ENCODE measurements at places on chromosomes 16 and 17.

- DNase-seq, result no peak
Measured at GRCh38 chr17:80393241-80393890, 21.6 kb upstream of the ENDOV start.

DNA sequence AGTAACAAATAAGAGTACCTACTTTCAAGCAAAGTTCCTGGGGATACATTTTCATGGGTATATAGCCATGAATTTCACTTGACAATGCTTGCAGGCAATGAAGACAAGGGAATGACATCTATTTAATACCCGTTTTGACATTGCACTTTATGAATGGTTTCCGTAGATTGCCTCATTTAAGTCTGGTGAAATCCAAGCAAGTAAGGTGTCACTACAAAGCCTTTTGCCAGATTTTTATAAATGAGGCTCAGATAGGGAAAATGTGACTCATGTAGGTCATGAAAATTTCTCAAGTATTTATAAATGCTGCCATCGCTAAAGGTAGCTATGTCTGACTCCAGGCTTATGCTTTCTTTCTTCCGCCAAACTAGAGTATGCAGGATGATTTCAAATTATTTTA lies 644.3 kb downstream of the CDH8 start:
- DNase-seq, result no peak

GRCh38 chr17:47862621-47863440 lies 11.9 kb upstream of the SP6 start:
- no peak for DNase-seq

- no peak for DNase-seq
Measured at GRCh38 chr16:10196999-10197398, 14.8 kb upstream of the GRIN2A start.

DNA sequence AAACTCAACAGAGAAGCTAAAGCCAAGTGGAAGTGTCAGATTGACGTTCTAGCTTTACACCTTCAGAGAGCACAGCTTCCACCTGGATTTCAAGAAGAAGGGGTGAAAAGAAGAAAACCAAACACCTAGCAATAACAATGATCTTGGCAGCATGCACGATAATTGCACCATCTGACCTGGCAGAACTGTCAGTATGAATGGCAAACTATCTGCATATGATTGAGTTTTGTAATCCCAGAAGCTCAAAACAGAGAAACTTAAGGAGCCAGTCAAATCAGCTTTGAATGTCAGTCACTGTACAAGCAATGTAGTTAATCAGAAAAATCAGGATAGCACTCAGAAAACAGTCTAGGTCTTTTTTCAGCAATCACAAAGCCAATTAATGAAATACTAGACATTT lies 427.1 kb downstream of the ZFHX3 start:
- DNase-seq, result no peak

GRCh38 chr16:50011707-50012106 lies 13.3 kb upstream of the CNEP1R1 start:
- DNase-seq, result no peak

- no peak for DNase-seq
Measured at GRCh38 chr16:75710344-75710743, 9.1 kb upstream of the DUXB start.

DNA sequence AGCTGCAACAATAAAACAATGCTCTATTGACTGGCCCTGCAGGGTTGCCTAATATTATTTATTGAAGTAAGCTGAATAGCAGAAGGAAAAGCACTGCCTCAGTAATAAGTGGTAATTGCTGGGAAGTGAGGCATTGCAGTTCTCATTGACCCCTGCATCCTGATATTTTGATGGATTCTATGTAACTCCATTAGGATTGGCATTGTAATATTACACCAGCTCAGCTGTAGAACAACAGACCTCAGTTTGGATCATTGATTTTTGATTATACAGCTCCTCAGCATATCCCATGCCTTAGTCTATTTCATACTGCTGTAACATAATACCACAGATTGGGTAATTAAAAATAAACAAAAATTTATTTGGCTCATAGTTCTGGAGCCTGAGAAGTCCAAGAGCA lies 650.6 kb upstream of the SALL1 start:
- DNase-seq, result no peak

GRCh38 chr17:61484174-61484573 lies 32.0 kb downstream of the TBX4 start:
- no peak for DNase-seq
